ENCODE measurements at places on chromosomes 5 and 9. TPM values are rescaled to one million over a fixed set of nuclear protein-coding genes. Genes with fewer than 3 reads are reported as not detected.
A peak's percentile ranks its signal among the peaks of the same experiment; 100 is the strongest.

Gene ZBTB43
- 9.9 TPM for total RNA-seq

DNA sequence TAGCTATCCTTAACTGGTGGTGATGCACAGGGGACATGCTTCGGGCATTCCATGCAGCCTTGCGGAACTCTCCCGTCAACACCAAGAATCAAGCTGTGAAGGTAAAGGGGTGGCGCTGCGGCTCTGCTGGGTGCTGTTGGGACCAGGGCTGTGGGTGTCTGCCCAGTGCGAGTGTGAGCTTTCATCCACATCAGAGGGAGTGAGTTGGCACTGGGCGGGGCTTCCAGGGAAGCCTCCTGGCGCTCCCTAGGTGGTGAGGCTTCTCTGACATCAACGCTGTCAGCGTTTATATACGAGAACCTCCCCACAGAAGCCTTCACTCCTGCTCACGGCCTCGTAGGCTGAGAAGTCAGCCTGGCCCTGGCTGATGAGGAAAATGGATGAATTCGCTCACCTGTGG lies 11.7 kb downstream of the ARPC5L start:
- no peak overlapping the region for H3K27ac ChIP-seq
- peaks cover 53% of the 10 kb centered on the region for H3K36me3 ChIP-seq
- H3K27me3 ChIP-seq: no peaks in the 10 kb centered on the region
- DNase-seq: no peak
- H3K4me3 ChIP-seq: no peak overlapping the region
- H3K4me1 ChIP-seq: peaks cover 40% of the 10 kb centered on the region

DNA sequence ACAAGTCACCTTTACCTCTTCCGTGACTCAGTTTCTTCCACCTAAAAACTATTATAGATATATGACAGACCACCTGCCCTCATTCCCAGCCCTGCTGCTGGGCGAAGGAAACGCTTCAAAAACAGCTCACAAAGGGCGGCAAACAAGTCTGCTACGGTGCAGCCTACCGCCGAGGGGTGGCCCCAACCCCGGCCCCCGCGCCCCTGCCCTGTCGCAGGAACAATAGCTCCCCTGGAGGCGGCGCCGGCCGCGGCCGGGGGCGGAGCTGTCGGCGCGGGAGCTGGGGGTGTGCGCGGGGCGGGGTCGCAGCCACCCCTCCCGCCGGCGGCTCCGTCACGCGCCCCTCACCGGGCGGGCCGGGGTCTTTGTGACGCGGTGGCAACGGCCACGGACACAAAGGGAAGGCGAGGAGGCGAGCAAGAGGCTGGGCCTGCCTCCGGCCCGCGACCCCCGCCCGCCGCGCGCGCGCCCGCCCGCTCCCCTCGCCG lies at the start of gene TMEFF1:
Gene TMEFF1, plus strand, starts transcription at position 362 of the 488 bp plus-strand sequence. CDS start 396 bp downstream, outside the sequence.
- no peaks in the 10 kb centered on the region for H3K27me3 ChIP-seq
- H3K27ac ChIP-seq: no peak within 1 kb of the TSS
- peak within 1 kb of the TSS; percentile 73 for H3K4me3 ChIP-seq
- no peaks in the 10 kb centered on the region for H3K36me3 ChIP-seq
- no peak for DNase-seq

Gene SYK
- 16.6 TPM for total RNA-seq

Gene PCDHAC2
- total RNA-seq: 17.0 TPM

GRCh38 chr5:133683646-133684596 lies 71.6 kb upstream of the FSTL4 start:
- H3K27ac ChIP-seq: no peak overlapping the region
- no peaks in the 10 kb centered on the region for H3K36me3 ChIP-seq
- H3K4me1 ChIP-seq: no peaks in the 10 kb centered on the region
- DNase-seq: no peak

Gene EIF4E1B
- not detected for total RNA-seq

Gene C9orf50
- not detected for total RNA-seq
